Cardiac fibroblast (primary cell): ENCODE measurements at places on chromosomes 5 and 9.
A peak's percentile ranks its signal among the peaks of the same experiment; 100 is the strongest.

DNA sequence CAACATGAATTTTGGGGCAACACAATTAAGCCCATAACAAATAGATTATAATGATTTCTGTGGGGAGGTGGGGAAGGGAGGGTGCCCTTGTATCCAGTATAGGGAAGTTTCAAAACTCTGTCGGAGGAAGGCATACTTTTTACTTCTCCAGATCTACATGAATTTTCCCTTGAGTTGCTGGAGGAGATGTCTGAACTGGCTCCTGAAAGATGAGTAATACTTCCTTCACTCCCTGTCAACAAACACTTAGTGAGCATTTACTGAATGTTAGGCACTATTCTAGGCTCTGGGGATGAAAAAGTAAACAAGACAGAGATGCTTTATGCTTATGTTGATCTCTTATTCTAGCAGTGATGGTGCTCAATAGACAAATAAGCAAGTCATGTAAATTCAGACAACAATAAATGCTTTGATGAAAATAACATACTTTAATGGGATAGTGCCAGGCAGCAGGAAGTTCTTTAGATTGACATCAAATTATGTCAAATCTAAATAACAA is 197.9 kb upstream of the ANKH start:
- DNase-seq = peak; percentile 2

GRCh38 chr5:136086783-136087566 is 45.7 kb upstream of the SMAD5 start:
- DNase-seq = no peak

- no peak for DNase-seq
These were observed 138.8 kb upstream of the RETREG1 start for GRCh38 chr5:16755641-16756040.

GRCh38 chr5:150343994-150344631 is 13.4 kb upstream of the TCOF1 start:
- DNase-seq = no peak

- no peak for DNase-seq
These were observed 856.6 kb downstream of the MAT2B start for GRCh38 chr5:164361986-164362385.

DNA sequence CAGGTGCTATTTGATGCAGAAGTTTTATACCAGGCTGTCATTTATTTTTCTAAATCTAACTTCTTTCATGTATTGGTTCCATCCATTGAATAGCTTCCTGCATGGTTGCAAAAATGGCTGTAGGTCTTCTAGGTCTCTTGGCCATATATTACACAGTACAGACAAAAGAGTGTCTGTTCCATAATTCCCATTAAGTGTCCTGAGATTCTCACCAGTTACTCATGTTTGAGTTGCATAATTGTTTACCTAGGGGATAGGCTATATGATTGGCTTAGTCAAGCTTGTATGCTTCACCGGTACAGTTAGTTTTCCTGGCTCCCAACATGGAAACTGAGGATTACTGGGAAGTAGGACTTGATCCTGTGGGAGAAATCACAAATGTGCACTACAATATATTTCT is 399.4 kb upstream of the NUDT12 start:
- no peak for DNase-seq

DNA sequence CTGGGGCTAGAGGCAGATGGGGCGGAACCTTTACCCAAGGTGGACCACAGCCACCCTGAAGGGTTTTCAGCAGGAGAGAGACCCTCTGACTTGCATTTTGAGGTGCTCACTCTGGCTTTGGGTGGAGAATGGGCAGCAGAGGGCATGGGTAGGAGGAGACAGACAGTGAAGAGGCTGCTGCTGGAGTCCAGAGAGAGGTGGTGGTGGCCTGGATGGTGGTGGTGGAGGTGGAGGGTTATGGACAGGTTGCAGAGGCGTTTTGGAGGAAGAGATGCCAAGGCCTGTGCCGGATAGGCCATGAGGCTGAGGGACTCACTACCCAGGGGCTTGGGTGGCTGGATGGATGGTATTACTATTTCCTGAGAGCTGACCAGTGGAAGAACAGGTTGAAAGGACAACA is 46.1 kb upstream of the CDKN2AIPNL start:
- no peak for DNase-seq

GRCh38 chr5:133552925-133553525 is 59.3 kb downstream of the FSTL4 start:
- DNase-seq = peak; percentile 54

- DNase-seq = no peak
These were observed 50.7 kb downstream of the TRIP13 start for GRCh38 chr5:943201-943917.

DNA sequence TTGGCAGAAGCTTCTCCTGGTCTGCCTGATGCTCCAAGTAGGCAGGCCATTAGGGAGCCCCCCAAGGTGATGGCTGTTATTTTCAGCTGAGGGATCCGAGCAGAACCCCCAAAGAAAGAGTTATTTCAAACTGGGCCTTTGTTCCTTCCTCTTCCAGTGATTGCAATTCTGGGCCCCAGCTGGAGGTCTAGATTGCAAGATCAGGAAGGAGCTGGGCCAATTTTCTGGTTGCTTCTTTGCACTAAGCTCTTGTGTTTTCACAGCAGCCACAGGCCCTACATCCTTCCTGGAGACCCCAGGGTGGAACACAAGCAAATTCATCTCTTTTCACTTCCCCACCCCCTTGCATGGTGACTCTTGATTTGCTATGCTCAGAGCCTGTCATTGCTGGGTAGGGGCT is 215.0 kb downstream of the SEMA6A start:
- DNase-seq = no peak

DNA sequence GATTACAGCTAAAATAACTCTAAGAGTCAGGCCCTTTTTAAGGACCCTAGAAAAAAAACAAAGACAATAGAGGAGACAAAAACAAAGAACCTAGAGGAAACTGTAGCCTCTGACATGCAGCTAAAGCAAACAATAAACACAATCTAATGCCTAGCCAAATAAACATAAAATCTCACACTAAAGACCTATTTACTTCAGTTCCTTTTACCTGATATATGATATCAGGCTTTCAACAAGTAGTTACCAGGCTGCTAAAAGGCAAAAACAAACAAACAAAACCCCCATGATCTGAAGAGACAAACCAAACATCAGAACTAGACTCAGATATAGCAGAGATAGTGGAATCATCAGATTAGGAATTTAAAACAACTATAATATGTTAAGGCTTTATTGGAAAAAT is 226.5 kb upstream of the POU5F2 start:
- DNase-seq = no peak

DNA sequence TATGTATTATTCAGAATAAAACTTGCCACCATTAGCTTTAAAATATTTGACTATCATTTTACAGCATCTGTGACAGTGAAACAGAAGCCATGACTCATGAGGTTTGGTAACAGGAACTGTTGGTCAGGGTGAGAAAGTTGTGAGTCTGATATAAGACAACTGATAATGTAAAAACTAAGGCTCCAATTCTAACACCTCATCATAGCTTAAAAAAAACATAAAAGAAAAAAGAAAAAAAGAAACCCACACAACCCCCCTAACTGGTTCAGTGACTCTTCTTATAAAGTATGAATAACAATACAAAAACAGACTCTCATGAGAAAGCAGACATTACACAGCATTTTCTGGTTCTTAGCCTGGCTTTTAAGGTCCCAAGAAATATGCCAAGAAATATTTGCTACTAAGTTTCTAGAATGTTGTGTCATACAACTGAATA is 85.8 kb downstream of the MRPS27 start:
- peak; percentile 57 for DNase-seq

- peak; percentile 54 for DNase-seq
These were observed 17.7 kb upstream of the ANXA1 start for GRCh38 chr9:73133921-73134407.

DNA sequence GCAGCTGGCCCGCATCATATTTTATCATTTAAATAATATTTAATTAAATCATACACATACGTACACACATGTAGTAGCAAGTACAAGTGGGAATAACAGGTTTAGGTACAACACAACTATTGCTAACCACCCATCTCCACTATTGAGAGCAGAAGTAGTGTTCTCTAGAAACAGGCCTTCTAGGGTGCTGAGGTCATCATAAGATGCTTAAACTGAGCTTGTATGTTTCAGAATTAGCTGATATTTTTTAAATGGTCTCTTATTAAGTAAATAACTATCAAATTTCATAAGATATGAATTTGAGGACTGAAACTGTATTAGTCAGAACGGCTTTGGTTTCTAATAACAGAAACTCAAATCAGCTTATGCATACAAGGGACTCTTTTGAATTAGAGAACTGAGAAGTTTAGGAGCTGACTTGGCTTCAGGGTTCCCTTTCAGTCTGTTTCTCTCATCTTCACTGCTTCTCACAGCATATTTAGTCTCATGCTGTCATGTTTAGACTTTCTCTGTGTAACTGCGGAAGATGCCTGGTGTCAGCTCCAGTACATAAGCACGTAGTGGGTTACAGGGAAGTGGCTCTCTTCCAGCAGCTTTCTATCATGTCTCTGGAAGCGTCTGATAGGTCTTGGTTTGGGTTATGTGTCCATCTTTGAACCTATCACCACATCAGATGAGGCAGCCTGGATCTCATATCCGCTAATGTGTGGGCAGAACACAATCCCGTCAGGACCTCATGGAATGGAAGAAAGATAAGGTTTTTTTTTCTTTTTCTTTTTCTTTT is 25.0 kb upstream of the OCLN start:
- DNase-seq = peak; percentile 13

DNA sequence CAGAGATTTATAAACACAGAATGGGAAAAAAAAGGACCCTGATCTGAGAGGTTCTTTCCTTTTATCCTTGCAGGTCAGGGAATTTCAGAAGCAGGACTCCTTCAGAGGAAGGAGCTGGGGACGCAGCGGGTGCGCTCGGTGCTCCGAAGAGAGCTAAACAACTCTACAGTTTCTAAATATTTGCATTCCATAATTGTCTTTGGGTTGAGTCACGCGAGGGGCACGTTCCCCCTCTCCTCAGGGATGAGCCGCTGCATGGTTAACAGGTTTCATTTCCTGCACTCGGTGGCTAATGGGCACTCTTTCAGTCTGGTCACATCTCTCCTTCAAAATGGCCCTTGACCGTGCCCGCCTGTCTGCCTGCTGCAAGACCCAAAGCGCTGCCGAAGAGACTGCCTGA is 165.0 kb upstream of the HMHB1 start:
- DNase-seq = no peak

DNA sequence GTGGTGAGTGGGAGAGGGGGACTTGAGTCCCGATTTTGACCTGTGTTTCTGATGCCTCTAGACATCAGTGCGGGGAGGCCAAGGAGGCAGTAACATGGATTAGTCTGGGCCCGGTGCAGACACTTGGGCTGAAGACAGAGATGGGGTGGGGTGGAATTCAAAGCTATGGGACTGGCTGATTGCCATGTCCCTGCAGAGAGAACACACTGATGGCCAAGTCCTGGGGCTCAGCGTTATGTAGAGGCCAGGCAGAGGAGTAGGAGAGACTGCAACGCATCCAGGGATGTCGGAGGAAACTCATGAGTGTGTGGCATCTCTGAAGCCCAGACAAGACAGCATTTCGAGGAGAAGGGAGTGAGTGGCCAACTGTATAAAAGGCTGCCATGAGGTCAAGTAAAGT is 30.1 kb downstream of the PSD2 start:
- no peak for DNase-seq

DNA sequence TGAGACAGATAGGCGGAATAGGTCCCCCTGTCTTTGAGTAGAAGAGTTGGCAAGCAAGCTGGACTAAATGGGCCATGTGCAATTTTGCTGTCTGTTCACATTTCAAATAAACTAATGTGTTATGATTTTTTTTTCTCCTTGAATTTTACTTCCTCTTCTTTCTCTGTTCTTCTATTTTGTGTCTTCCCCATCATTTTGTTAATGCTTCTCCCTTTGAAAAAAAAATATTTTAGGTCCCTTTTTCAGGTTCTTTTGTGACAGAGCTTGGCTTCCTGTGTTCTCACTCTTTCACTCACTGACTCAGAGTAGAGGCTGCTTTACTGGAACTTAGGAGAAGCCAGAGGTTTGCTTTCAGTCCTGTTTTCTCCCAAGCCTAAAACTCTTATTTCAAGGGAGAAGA is 48.1 kb downstream of the PTCD2 start:
- DNase-seq = peak; percentile 46

DNA sequence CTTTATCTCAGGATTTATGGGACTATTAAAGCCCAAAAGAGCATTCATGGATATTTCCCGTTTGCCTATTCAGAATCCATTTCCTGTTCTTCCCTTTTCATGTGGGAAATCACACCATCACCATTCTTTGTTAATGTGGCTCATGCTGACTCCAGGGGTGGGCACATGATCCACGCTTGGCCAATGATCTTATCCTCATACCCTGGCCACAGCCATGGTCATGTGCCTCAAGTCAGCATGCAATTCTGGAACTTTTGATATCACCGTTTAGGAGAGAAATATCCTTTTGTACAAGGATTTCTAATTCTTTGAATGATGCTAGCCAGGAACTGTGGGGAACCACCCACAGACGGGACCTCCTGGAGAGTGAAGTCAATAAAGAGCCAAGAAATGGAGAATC is 272.2 kb downstream of the PRELID2 start:
- DNase-seq = no peak

GRCh38 chr5:135493406-135494180 is 41.4 kb upstream of the TIFAB start:
- peak; percentile 85 for DNase-seq

DNA sequence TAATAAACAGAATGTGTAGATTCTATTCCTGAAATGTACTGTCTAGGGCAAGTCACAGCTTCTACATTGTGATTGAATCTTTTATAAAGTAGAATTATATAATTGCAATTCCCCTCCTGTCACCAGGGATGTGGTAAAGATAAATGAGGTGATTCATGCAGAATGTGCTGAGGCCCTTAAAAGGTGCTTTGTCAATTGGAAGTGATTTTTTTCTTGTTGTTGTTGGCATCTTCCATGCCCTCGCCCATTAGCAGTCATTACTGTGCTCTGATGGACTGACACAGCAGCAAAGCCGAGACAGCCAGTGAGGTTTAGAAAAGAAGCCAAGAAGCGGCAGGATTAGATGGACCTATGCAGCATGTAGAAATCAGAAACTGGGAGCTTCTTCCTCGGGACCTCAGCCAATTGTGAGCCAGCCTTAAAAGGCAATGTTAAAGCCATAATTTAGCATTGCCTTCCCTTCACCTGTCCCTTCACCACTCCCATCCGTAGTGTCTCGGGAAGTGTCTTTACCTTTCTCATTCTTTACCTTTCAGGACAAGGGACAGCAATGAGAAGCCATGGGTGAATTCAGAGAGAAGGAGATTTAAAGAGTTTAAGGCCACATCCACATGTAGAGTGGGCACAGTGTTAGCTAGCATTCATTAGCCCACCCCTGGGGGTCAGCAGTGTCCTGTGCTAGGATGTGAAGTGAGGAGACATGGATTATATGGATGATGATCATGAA is 257.8 kb downstream of the PLK2 start:
- no peak for DNase-seq

DNA sequence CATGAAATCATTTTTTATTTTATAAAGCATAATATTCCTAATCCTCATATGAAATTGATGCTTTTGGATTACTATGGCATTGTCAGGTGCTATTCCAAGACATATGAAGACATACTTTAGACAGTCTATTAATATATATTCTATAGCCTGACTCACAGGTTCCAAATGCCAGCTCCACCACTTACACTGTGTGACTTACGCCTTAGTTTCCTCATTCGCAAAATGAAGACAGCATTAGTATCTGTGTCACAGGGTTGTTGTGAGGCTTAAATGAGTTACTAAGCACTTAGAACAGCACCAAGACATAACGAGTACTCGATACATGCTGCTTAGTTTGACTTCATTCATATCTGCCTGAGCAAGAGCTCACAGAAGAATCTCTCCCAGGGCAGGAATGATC is 132.2 kb upstream of the PTGER4 start:
- DNase-seq = no peak
